ENCODE measurements at places on chromosomes 12 and 14.
A peak's percentile ranks its signal among the peaks of the same experiment; 100 is the strongest.

DNA sequence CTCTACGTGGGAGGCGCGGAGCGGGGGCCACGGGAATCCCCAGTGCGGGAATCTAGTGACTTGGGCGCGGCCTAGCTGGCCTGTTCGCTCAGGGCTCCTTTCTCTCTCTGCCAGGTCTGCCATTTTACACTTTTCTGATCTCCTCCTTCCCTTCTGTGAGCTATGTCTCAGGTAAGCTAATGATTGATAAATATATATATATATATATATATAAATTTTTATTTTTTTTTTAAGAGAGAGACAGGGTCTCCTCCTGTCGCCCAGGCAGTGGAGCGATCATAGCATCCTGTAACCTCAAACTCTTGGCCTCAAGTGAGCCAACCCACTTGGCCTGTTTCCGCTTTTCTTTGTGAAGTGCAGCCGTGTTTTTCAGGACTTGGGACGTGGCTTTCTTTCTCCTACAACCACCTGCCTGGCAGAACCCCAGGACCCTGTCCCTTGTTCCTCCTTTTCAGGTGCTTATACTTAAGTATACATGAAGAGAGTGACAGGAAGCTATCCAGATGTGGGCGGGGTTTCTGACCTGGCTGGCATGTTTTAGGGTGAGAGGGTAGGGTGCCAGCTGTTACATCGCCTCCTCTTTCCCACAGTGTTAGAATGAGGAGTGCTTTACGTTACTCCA is 547 bp downstream of the ZNF140 start:
- H3K27ac ChIP-seq = peak overlapping the region; percentile 99
- DNase-seq = no peak
- H3K36me3 ChIP-seq = peaks cover 44% of the 10 kb centered on the region
- H3K4me3 ChIP-seq = peak overlapping the region; percentile 93

DNA sequence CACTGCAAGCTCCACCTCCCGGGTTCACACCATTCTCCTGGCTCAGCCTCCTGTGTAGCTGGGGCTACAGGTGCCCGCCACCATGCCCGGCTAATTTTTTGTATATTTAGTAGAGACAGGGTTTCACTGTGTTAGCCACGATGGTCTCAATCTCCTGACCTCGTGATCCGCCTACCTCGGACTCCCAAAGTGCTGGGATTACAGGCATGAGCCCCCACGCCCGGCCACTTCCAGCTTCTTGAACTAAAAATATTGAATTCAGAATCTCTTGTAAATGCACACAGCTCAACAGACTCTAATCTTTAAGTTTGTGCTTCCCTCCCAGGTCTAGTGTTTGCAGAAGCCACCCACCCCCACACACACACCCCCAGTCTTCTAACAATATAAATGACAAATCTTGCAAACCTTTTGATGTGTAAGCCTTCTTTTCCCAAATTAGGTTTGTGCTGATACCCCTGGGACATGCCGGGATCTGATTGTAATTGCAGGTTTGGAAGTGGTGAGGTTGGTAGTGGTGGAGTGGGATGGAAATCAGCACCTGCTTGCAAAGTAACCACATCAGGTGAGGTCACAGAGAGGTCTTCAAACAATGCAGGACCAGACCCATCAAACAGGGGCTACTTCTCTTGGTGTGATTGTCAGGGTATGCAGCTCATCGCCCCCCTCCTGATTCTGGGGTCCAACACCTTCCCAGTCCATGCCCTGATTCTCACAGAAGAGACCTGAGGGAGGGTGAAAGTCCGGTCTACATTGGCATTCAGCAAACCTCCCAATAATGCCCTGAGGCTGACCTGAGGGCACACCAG is 51.4 kb upstream of the GPR132 start:
- H3K27ac ChIP-seq = no peak overlapping the region
- DNase-seq = no peak
- no peaks in the 10 kb centered on the region for H3K27me3 ChIP-seq
- H3K4me3 ChIP-seq = no peak overlapping the region

DNA sequence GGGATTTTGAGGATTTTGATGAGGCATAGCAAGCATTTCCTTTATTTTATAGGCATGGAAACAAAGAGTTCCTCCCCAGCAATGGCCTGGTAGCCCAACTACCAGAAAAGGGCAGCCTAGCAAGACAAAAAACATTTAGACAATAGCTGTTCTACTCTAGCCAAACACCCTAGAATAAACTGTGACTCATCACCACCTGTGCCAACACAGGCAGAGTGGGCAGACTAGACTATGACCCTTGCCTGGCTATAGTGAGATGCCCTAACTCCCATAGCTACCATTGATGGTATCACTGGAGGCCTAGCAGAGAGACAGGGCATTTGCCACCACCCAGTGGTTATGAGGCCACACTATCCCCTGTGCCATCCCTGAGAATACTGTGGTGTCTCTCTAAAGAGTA is 15.5 kb upstream of the CCER1 start:
- H3K4me3 ChIP-seq = no peak overlapping the region
- no peaks in the 10 kb centered on the region for H3K36me3 ChIP-seq
- no peak overlapping the region for H3K27ac ChIP-seq
- H3K4me1 ChIP-seq = no peaks in the 10 kb centered on the region

DNA sequence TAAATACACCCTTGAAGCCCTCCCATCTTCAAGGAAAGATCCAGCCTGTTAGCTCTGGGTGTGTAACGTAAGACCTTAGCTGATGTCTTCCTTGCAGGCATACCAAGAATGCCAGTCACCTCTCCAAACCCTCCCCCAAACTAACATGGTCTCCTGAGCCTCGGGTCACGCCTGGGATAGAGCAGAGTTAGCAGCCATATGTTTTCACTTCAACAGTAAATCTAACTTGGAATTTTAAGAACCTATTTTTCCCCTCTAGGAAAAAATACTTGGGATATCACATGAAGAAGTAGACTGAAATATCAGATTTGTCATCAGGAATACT is 27.9 kb downstream of the BCL2L14 start:
- no peak overlapping the region for H3K4me3 ChIP-seq
- H3K27ac ChIP-seq = no peak overlapping the region
- H3K27me3 ChIP-seq = no peaks in the 10 kb centered on the region

GRCh38 chr14:95255487-95255886 is 64.2 kb downstream of the CLMN start:
- no peak overlapping the region for H3K27ac ChIP-seq
- DNase-seq = peak; percentile 2
- no peaks in the 10 kb centered on the region for H3K36me3 ChIP-seq
- H3K27me3 ChIP-seq = no peaks in the 10 kb centered on the region
- H3K4me1 ChIP-seq = no peaks in the 10 kb centered on the region

DNA sequence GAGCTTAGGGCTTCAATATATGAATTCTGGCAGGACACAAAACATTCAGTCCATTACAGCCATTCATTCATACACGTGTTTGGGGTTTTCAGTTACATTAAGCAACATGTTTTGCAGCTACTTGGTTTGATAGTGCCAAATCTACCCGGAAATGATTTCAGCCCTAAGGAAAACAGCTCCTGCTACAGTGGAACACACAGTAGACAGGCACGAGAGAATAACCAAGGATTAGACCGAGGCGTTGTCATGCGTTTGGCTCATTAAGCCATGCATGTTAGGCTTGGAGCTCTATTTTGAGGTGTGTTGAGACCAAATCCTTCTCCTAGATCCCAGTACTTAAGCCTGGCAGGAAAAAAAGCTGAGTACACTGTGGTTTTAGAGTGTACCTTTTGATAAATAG is 177.4 kb downstream of the PRKCH start:
- H3K4me1 ChIP-seq = peaks cover 31% of the 10 kb centered on the region
- no peak overlapping the region for H3K27ac ChIP-seq
- no peak overlapping the region for H3K4me3 ChIP-seq
- peaks cover 53% of the 10 kb centered on the region for H3K36me3 ChIP-seq
- H3K27me3 ChIP-seq = no peaks in the 10 kb centered on the region
- no peak for DNase-seq
